ENCODE measurements at places on chromosomes 7 and 10.

DNA sequence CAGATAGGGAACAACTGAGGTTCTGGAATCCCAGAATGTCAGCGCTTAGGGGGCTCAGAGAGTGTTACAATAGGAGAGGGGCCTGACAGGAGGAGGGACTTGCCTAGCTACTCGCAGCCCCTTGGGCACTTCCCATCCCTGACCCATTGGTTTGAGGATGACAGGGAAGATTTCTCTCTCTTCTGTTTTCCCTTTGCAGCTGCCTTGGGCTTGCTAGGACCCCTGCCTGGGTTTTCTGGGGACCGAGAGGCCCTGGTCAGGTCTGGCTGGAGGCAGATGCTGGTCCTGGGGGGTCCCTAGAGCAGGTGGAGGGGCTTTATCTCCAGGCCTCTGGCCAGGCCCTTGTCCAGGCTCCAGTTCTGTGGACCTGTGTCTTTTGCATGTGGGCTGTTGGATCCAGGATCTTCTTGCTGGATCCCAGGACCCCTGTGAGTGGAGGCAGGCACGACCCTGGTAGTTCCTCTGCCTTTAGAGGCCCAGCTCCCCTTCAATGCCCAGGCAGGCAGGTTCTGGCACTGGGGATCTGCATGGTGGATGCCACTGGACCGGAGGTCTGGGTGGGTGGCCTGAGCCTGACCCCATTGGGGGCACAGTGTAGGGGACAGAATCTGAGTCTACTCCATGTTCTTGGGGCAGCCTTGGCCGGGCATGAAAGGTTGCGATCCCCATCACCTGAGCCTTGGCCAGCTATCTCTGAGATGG lies 26.9 kb downstream of the RAMP3 start:
- DNase-seq: no peak

DNA sequence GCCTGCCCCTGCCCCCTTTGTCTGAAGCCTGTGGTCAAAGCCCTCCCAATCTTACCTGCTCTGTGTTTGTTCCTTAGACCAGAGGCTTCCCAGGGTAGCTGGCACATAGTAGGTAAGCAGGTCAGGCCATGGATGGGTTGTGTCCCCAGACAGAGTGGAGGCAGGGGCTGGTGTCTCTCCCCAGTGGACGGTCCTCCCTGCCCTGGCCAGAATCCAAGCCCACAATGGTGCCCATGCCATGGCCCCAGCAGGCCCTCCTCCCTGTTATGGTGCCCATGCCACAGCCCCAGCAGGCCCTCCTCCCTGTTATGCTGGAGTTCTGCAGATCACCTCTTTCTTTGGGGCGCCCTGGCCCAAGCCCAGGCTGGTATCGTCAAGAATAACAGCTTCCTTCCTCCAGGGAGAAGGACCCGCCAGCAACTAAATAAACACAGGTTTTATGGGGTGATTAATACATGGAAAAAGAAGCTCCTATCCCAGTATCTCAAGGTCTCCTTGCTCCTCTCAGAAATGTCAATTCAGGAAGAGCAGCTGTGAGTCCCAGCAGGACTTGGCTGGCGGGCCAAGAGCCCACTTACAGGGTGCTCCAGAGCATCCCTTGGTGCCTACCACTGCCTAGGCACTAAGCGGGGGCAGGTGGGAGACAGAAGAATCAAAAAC lies 82.0 kb downstream of the NEURL1 start:
- no peak for DNase-seq

DNA sequence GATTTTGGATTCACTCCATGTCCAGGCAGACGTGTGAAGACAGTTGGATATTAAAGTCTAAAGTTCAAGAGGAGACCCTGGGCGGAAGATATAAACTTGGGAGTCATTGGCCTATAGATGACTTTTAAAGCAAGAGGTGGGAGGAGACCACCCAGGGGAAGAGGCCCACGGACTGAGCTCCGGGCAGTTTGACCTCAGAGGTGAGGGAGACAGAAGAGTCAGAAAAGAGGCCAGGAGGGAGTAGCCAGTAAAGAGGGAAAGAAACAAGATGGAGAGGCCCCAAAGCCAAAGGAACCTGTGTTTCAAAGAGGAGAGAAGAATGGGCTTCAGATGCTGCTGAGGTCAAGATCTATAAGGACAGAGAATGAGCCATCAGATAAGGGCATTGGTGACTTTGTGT lies 11.4 kb downstream of the CARD11 start:
- no peak for DNase-seq

GRCh38 chr10:124701881-124702656 lies 42.1 kb downstream of the FAM53B start:
- no peak for DNase-seq

DNA sequence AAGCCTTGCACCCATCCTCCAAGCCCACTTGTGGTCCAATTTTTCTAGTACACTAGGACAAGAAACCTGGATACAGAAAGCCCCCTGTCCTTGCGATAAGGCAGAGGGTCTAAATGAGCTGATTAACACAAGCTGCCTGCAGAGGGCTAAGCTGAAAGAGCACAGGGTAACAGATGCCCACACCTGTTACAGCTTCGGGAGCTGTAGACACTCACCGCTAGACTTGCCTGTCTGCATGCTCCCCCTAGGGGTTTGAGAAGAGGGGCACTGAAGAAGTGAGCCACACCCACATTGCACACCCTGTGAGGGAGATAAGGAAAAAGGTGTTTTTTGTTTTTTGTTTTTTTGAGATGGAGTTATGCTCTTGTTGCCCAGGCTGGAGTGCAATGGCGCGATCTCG lies 386.5 kb upstream of the AUTS2 start:
- no peak for DNase-seq

DNA sequence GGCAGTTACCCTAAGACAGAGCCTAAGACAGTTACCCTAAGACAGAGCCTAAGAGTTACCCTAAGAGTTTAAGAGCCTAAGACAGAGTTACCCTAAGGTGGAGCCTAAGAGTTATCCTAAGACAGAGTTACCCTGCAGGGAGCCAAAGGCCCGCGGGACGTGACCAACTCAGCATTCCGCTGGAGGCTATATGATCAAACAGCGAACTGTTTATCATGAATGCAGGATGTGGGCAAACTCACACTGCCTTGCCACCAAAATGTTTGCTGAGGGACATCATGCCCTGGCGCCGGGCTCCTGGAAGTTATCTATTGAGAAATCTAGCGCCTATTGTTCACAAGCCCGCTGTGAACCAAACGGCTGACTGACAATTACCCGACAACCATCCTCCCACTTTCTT lies 49.9 kb downstream of the BLVRA start:
- DNase-seq: peak; percentile 1

DNA sequence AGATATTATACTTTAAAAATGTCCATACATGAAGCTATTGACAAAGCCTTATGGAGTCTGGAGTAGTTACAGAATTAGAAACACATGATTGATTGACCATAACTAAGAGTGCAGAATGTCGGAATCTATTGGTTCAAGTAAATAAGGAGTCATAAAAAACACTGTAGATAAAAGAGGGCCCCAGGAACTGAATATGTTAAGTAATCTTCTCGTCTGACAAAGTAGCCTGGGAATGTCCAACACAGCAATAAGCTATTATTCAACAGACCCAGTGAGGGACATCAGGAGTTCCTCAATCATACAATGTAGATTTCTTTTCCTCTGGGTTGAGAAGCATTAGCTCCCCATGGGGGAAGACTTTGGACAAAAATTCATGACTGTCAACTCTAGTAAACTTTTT lies 782.0 kb downstream of the SUGCT start:
- DNase-seq: no peak

- DNase-seq: no peak
Measured at GRCh38 chr7:389911-390601, 100.1 kb downstream of the FOXL3 start.

- DNase-seq: no peak
Measured at GRCh38 chr7:140697447-140698143, 1.1 kb downstream of the NDUFB2 start.

DNA sequence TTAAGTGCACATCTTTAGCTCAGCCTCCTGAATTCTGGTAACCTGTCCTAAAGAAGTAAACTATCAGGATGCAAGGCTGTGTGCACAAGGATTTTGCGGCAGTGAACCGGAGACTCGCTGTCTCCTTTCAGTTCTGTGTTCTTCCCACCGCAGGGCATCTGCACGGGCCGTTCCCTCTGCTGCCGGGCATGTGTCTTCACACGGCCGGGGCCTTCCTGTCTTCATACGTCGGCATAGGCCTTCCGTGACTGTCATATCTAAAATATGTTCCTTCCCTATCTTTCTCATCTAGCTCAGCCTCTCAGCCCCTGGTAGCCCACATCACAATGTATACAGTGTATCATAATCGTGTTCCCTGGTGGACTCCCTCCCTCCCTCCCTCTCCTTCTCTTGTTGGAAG lies 16.4 kb downstream of the PALD1 start:
- no peak for DNase-seq

DNA sequence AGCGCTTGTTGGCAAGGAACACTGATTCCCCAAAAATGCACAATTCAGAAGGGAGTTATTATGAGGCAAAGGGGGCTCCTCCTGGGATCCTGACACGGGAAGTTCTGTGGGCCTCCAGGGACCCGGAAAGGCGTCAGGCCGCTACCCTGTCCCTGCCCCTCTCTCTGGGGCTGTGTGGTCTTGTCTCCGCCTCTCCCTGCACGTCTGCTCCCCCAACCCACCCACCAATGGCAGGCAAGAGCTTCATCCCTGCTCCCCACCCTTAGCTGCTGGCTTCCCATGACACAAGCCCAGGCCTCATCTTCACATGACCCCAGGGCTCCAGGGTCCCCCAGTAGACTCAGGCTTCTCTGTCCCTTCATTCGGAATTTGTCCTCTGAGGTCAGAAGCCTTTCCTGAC lies 31.0 kb upstream of the ADRB1 start:
- no peak for DNase-seq

DNA sequence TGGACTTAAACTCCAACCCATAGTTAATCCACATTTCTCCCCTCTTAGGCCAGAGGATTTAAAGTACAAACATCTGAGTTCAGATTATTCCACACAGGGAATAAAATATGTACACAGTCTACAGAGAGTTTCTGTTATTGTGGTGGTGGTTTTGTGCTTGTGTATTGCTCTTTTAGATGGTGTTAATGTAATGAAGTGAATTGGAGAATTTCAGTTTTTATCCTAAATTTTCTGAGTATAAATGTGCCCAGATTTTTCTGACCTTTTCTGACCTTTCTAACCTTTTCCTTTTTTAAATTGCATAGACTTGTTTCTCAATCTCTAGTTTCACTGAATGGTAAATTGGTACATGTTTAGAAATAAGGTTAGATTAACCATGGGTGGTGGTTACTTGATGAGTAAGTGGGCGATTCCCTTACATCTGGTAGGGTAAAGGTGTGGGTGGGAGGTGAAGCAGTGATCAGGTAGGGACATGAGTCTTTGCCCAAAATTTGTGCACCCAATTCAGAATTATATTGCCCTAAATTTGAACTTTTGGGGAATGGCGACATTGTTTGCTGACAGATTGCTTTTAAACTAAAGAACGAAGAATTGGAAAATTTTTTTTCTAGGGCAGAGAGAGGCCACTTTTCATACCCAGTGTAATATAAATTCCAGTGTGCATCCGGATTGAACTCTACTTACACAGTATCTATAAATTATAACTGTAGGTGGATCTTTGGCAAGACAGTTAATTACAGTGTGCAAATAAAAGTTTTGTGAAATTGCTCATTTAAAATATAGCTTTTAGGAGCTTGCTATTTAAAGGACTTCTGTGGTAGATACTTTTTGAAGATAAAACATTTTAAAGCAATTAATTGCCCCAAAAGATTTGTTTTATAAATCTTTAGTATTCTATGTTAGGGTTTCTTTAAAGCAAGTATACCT lies 62.2 kb downstream of the ST7 start:
- DNase-seq: no peak

GRCh38 chr7:18520450-18521235 lies 25.1 kb downstream of the HDAC9 start:
- DNase-seq: no peak

- DNase-seq: no peak
Measured at GRCh38 chr10:104032144-104032775, 53.4 kb downstream of the COL17A1 start.

DNA sequence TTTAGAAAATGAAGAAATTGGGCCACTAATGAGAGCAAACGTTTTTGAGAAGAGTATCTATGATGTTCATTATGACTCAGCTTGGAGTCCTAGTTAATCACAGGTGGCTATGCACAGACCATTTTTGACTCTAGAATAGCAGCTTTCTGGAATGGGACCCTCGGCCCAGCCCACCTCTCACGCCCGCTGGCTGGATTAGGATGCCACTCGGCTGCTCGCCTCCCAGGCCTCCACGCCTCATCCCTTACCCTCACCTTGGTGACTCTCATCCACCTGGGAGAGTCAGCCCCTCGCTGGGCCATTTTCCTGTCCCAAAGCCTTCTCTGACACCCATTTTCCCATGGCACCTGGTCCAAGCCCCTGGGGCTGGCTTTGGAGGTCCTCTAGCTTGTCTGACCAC lies 173.6 kb downstream of the ADAM12 start:
- no peak for DNase-seq

DNA sequence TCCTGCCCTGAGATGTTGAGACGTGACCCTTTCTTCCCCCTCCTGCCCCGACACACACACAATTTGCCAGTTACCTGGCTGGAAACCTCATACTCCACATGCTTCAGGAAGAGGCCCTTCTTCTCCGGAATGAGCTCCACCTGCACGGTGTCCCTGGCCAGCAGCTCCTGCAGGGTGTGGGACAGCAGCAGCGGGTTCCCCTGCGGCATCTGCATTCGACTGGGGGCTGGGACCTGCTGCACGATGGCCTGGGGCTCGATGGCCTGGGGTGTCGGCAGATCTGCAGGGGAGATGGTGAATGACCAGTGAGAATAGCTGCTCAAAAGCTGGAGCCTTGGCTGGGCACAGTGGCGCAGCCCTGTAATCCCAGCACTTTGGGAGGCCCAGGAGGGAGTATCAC lies 36.0 kb downstream of the NUDT1 start:
- DNase-seq: no peak

DNA sequence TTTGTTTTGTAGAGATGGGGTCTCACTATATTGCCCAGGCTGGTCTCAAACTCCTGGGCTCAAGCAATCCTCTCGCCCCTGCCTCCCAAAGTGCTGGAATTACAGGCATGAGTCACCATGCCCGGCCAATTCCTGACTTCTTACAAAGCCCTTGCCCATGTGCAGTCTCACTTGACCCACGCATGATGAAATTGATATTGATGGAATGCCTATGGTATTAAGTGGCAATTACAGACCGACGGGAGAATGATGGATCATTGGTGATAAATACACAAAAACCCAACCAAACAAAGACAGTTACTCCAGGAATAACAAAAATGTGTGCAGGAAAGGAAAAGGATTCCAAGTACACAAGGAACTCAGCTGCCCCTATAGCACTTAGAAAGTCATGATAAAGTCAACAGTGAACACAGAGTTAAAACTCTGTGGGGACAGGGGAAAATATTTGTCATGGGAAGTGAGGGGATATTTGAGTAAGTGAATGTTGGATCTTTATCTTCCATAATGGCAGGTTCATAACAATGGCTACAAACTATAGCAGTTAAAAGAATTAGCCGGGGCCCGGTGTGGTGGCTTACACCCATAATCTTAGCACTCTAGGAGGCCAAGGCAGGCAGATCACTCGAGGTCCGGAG lies 21.6 kb downstream of the HIP1 start:
- no peak for DNase-seq

GRCh38 chr10:576130-576465 lies 113.4 kb downstream of the DIP2C start:
- DNase-seq: no peak

All from stimulated activated CD4-positive, alpha-beta T cell treated with anti-CD3 and anti-CD28 coated beads, Interleukin-4, amount 100 ng/mL, for 4 hours (primary cell).